ENCODE measurements at places on chromosomes 5 and 9.

- peak; percentile 95 for DNase-seq
These were observed 4.7 kb downstream of the ERCC6L2 start for GRCh38 chr9:95880021-95880690.

- DNase-seq, result peak; percentile 60
These were observed 1.4 kb upstream of the CIZ1 start for GRCh38 chr9:128192601-128193371.

DNA sequence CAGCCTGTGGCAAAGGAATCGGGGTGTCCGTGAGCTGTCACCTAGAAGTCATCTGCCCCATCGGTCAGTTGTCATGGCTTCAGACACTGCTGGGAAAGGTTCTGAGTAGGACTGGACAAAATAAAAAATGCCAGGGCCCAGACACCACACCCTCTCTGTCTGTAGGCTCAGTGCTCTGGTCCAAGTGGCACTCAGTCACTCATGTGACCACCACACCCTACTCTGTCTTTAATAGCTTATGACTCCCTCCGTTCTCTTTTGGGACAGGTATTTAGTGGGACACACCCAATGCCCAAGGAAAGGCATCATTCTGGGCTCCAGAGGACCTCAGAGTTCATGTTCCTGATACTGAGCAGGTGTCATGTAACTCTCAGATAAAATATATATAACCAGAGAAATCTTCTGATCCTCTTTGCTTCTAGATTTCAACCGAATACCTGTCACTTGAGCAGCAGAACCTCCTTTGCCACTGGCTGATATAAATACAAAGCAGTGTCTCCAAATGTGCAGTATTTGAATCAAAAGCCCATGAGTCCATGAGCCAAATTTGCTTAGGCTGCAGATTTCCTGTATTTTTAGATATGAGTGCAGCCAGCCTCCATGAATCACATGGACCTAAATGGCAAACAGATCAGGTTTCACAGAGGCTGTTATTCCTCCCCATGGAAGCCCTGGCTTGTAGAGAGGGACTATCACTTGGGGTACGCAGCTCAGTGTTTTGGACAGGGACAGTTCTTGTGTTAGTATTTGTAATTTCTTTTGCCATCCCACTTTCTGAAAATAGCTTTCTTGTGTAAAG lies 272.0 kb downstream of the ARHGAP26 start:
- peak; percentile 68 for DNase-seq

- no peak for DNase-seq
These were observed 85.0 kb downstream of the LMX1B start for GRCh38 chr9:126698756-126699155.

DNA sequence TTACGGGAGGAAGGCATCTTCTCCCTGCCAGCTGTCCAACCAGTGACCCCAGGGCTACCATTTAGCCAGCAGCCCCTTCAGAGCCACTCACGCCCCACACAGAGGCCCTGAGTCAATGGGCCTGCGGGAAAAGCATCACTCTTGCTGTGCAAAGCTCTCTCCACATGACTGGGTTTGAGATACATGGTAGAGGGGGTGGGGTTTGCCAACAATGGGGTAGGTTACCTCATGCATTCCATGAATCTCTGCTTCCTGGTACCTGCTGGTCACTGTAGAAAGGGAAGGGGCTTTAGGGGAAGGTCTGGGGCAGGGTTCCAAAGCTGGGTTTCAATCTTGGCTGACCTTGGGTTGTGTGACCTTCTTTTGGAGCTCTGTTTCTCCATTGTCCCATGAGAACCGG lies 22.9 kb upstream of the TTLL11 start:
- DNase-seq, result no peak

GRCh38 chr9:95750725-95751519 lies 124.6 kb upstream of the ERCC6L2 start:
- DNase-seq, result no peak

GRCh38 chr5:72280581-72281069 lies 39.4 kb downstream of the MRPS27 start:
- DNase-seq, result peak; percentile 66

All from IMR-90 (cell line).